ENCODE measurements at places on chromosomes 3 and 15.

GRCh38 chr3:172102123-172102882, 62.9 kb downstream of the FNDC3B start:
- peak; percentile 24 for DNase-seq

GRCh38 chr3:108588601-108589000, 637 bp downstream of the CIP2A start:
- DNase-seq: no peak

GRCh38 chr3:107452436-107452835, 70.3 kb upstream of the BBX start:
- no peak for DNase-seq

DNA sequence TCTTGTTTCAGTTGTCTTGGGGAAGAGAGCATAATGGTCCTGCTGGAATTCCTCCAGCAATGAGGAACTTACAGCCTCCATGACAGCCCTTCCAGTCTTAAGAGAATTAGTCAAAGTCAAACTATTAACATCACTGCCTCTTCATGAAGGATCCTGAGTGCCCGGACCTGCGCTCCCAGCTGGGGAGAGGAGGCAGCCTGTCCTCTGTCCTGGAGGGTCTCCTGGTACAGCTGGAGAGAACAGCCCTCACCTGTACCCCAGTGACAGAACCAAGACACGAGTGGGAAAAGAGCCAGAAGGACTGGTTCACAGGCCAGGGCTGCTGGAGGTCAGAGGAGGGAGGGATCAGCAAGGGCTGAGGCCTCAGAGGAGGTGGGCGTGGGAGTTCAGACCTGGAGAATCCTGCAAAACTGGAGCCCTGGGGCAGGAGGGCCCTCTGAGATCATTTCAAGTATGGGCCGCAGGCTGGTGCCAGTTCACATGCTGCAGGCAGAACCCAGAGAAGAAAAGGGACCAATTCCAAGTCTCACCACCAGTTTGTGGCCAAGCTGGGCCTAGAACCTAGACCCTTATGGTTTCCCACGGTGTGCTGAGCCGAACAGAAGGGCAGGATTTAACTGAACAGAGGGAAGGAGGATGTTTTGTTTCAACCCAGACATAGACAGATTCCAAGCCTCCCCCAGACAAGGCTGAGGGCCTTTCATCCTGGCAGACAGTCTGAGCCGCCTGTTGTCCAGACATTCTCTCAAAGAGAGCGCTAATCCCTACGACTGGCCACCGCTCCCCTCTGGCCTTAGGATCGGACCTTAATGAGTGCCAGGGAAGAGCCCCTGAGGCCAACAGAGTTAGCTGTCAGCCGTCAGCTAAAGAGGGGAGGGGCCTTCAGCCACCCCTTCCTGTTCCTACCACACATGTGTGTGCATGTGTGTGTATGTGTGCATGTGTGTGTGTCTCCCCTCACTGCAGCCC, 18.2 kb downstream of the LOXL1 start:
- DNase-seq: no peak

DNA sequence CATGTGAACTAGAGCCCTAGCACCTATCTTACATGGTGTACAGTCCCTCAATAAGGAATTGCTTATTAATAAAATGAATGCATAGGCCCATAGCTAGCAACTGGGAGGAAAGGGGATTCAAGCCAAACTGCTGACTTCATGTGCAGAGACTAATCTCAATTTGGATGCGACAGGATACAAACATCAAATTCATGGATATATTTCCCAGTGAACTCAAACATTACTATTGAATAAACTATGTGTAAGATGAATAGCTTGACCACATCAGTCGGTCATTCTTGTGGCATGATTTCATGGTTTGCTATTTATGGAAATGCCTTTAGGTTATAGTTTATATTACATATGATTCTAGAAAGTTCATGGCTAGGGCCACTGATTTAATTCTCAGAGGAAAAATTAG, 268.6 kb upstream of the SLITRK3 start:
- no peak for DNase-seq

GRCh38 chr3:101847328-101847727, 2.0 kb upstream of the NFKBIZ start:
- no peak for DNase-seq

- no peak for DNase-seq
Measured at GRCh38 chr15:79643393-79643792, 211.3 kb downstream of the MINAR1 start.

DNA sequence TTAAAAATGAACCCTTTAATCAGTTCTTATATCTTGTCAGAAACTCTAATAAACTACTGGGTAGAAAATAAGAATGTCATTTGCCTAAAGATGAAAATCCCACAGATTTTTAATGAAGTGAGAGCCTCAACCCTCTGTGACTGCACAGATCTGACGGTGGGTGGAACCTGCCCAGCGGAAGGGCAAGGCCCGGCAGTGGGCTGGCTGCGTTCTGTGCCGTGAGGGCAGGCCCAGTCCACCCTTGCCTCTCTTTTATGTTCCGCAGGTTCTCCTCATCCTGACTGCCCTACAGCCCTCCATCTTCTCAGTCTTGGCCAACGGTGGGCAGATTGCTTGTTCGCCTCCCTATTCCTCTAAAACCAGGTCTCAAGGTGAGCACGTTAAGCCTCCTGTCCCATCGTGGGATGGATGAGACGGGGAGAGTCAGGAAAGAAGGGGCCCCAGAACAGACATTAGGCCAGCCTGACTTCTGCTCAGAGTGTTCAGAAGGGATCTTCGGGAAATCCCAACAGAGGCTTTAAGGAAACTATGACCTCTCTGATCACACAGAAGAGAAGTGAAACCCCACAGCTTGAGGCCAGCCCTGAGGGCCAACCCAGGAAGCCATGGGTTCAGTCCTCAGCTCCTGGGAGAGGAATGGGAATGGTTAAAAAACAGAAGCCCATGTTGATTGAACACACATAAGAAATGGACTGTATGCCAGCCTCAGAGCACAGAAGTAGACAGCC, 16.0 kb downstream of the SLC51A start:
- DNase-seq: no peak

- DNase-seq: no peak
Measured at GRCh38 chr15:38482572-38482971, 28.6 kb downstream of the FAM98B start.

DNA sequence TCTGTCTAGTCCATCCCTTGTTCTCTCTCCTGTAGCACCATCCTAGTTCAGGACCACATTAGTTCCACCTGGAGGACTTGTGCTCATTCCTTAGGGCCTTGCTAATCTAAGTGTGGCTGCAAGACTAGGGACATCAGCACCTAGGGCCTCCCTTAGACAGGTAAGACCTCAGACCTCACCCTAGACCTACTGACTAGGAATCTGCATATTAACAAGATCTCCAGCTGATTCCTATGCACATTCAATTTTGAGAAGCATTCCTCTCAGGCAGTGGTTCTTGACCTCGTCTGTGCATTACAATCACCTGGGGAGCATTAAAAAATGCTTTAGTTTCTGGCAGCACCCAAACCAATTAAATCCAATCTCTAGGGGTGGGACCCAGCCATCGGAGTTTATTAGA, 238.4 kb upstream of the RGMA start:
- DNase-seq: no peak

DNA sequence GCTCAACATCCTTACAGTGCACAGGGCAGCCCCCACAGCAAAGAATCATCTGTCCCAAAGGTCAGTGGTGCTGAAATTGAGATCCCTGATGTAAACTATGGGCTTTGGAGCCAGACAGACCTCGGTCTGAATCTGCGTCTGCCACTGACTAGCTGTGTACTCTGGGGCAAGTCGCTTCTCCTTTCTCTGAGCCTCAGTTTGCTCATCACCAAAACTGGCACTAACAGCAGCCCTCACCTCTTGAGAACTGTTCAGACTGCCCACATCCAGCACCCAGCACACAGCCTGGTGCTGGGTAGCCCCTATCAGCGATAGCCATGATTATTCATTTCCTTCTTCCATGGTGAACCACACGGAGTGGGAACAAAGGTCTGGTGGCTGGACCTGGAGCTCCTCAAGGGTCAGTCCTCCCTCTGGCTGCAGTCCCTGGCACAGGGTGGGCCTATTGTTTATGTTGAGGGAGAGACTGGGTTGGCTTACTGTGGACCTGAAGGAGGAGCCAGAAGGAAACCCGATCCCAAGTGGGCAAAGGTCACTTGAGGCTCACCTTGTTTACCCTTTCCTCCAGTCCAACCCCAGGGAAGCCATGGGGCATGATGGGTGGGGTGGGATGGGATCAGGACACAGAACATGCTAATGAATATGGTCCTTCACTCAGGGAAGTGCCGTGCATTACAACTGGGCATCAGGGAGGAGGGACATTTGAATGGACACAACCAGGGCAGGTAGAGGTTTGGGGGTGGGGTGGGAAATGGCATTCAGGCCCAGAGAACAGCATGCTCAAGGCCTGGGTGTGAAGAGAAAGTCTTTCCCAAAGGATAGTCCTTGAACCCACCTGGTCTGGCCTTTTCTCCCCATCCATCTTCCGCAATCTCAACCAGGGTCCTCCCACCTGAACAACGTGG, 1.6 kb upstream of the PRKCD start:
- no peak for DNase-seq

DNA sequence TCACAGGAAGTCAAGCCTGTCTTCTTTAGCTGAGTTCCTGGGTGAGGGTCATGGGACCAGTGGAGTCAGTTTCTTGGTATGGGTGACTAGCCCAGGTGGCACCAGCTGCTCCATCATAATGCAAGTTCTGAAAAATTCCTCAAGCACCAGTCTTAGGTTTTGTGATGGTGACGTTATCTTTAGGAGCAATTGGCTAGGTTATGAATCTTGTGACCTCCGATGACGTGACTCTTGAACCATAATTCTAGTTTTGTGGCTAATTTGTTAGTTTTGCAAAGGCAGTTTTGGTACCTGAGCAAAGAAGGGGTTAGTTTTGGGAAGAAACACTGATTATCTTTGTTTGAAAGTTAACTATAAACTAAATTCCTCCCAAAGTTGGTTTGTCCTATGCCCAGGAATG, 608.4 kb downstream of the VGLL3 start:
- DNase-seq: no peak

DNA sequence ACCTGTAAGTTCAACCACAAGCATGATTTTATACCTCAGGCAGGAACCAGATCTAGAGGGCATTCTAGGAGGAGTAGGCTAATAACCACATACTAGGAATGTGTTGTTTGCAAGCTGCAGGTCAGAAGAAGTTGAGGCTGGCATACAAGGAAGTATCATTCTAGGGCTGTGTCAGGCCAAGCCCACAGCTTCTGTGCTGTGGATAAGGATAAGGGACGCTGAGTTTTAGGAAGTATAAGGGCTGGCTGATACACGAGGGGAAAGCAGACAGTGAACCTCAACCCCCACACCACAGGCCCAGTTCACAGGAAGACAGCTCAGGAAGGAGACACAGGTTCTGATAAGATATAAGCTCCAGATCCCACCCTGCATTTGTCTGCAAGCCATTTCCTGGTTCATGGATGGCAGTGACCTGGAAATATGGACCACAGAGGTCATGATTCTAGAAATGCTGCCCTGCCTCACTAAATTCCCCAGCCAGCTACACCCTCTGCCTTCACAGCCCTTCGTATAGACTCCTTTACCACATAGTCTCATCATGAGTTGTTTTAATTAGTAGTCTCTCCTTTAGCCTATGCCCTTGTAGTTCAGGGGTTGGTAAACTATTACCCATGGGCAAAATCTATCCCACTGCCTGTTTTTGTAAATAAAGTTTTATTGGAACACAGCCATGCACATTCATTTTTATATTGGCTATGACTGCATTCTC, 260.7 kb downstream of the OPA1 start:
- no peak for DNase-seq

- no peak for DNase-seq
Measured at GRCh38 chr3:139222100-139222657, 121.6 kb upstream of the MRPS22 start.

- DNase-seq: no peak
Measured at GRCh38 chr3:137325170-137325569, 367.4 kb downstream of the IL20RB start.

DNA sequence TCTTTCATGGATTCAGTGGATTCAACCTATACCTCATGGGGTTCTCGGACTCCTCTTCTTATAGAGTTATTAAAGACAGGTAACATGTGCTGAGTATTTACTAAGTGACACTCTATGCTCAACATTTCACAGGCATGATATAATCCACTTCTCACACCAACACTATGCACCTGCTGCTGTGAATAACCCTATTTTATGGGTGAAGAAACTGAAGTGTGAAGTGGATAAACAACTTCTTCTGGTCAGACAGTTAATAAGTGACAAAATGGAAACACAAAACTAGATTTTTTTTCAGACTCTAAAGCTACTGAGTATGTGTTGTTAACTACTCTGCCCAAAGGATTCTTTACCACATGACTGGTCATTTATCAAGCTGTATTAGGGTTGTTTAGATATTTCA, 403.5 kb downstream of the DIPK2A start:
- DNase-seq: no peak

DNA sequence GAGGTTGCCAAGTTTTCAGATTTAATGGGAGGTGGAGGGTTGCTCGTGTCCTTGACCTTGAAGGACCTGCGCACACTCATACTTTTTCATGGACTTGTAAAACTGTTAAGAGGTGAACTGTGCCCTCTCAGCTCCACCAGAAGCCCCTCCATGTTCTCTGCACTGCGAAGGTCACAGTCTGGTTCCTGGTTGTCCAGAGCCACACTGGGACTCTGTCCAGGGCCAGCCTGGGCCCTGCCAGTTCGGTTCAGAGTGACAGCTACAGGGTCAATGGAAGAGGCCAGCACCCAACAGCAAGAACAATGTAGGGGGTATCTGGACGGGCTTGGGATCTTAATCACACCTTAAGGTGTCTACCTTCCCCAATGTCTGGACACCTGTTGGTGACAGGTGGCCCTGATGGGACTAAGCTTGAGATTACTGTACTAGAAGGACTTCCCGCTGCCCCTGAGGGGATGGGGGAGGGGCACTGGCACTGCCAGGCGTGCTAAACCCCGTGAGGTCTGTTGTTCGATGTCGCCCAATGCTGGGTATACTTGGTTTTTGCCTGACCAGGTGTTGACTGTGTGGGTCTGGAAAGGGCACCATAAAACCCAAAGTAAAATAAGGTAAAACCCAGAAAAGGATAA, 34.7 kb downstream of the GRK7 start:
- no peak for DNase-seq

DNA sequence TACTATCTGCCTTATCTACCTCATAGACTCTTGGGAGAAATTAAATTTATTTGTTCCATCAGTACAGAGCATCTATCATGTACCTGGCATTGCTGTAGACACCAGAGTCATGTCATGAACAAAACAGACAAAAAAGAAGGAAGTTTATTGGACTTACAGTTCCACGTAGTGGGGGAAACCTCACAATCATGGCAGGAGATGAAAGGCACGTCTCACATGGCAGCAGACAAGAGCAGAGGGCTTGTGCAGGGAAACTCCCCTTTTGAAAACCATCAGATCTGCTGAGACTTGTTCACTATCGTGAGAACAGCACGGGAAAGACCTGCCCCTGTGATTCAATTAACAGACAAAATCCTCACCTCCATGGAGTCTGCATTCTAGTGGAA, 25.6 kb upstream of the ACAP2 start:
- no peak for DNase-seq

DNA sequence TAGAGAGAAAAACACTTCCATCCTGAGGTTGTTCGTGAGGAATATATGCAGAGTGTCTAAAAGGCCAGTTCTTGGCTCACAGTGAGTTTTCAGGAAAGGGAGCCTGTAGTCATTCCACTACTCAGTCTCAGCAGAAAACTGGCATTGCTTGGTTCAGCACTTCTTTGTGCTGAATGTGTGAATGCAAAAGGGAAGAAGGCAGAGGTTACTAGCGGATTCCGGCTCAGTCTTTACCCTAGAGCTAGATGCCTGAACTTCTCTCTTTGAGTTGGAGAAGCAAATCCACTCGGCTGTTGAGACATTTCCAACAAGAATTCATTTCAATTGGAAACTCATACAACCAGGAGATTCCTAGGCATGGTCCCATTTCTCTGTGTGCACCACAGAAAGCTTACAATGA, 23.1 kb upstream of the FRMD4B start:
- no peak for DNase-seq
